ENCODE measurements at places on chromosomes 11 and 22. TPM values are rescaled to one million over a fixed set of nuclear protein-coding genes. Genes with fewer than 3 reads are reported as not detected.

DNA sequence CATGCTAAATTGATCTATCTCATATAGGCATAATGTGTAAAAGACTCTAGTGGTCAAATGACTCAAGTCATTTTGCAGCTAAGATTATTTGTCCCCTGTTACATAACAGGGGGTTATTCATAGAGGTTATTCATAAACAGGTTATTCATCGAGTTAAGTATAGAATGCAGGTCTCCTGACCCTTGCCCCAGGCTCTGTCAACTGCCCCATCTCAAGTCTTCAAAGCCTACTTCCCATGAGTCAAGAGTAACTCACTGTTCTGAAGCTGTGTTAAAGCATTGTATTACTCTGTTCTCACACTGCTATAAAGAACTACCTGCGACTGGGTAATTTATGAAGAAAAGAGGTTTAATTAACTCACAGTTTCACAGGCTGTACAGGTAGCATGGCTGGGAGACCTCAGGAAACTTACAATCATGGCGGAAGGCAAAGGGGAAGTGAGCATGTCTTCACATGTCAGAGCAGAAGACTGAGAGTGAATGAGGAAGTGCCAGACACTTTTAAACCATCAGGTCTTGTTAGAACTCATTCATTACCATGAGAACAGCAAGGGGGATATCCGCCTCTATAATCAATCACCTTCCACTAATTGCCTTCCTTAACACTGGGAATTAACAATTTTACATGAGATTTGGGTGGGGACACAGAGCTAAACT, 226.2 kb upstream of the BLID start:
- no peak for DNase-seq

DNA sequence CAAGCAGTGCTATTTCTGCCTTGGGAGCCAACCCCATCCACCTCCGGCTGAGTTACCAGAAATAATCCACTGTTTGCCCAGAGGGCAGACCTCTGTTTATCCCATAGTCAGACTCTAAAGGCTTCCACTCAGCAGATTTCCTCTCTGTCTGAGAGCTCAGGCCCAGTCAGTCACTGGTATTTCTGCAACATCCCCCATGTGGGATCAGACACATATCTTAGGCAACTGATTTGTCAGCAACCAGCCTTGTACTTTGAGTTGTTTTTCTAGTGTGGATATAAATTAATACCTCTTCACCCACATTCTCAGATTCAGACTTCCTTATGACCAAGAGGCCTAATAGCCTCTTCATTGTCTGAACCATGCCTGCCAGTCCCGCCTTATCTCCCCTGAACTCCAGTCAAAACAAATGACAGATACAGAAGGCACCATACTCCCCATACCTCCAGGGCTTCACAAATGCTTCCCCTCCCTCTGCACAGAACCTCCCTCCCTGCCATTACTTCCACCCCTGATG, 193.6 kb downstream of the FAM76B start:
- peak; percentile 56 for DNase-seq

DNA sequence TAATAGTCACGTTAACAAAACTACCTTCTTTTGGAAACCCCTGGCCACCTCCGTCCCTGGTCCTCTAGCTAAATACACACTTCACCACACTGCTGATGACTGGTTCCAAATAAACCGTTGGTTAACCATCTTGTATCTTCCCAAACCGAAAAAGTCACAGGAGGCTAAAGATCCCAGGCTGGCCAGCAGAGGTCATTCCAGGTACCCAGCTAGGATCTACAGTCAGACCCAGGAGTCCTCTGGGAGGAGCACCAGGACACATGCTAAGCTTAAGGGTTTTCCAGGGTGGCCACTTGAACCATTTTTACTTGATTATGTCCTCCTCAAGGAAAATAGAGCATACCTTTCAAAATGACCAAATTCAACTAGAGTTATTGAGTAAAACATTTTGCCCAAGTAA, 103.2 kb downstream of the ETS1 start:
- DNase-seq = no peak

DNA sequence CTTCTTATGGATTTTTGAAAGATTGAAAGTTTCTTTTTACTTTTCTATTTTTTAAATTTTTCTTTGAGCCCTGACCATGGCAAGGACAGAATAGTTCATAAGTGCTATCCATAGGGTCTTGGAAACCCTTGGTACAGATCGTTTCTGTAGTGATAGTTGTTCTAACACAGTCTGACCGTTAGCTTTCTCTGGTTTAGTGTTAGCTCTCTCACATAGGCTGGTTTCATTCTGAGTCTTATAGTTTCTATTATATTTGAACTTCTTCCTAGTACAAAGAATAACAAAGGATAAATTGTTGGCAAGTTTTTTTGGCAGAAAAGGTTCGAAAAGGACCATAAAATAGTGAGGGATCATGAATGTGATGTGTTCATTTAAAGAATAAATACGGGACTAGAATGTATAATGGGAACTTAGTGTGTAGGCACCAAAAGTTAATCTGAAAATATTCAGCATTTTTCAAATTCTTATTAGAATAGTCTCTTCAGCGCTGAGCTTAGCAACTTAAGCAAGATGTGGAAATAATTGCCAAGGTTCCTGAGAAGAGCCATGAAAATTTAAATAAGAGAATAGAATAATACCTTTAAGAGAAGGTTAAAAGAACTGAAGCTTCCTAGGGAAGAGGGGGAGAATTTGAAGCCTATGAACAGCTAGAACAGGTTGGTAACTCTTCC, 24.1 kb downstream of the FDX1 start:
- no peak for DNase-seq

DNA sequence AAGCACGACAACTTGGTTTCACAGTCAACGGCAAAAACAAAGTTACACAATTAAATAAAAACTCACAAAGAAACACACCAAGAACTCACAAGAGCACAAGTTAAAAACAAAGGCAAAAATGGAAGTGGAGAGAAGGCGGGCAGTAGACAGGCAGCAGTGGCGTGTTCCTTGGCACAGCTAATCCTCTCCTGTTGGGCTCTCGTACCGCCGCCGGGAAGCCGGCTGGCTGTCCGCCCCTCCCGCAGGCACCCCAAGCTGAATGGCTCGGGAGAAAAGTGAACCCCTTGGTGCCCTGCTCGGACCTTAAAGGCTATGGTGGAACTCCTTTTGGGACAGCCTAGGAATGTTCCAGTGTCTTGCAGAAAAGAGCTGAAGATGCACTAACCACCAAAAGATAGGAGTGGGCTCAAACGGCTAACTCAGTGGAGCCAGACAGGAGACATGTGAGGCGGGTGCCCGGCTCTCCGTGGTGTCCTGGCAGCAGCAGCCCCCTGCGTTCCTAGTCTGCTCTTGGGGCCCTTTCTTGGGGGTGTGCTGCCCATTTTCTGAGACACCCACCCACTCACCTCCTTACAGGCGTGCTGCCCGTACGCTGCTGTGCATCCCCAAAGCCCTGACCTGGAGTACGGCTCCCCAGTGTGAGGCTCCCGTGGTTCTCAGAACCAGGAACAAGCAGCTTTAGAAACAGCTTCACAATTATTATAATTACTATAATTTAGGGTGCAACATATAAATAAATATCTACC, 86.1 kb upstream of the BID start:
- DNase-seq = no peak

The RBMXL2 gene
- not detected for total RNA-seq

- no peak for DNase-seq
These were observed 391.5 kb downstream of the CADM1 start for GRCh38 chr11:115112754-115113153.

The RGL4 gene
- not detected for total RNA-seq

GRCh38 chr11:108319541-108320145, 96.8 kb downstream of the ATM start:
- DNase-seq = peak; percentile 49

DNA sequence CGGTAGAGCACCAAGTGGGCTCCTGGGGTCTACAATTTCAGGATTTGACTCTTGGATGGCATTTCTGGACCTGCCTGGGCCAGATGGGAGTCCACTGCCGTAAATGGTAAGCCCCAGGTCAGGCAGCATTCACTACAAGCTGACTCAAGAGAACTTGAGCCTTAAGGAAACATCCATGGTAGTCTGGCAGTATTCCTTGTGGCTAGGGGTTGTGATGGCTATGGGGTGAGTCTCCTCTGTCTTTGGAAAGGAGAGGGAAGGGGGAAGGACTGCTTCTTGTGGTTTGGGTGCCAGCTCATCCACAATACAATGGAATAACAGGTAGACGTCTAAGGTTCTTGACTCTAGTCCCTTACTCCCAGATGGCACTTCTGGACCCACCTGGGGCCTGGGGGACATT, 32.3 kb upstream of the POU2AF2 start:
- peak; percentile 33 for DNase-seq

The GAS2L1 gene
- 24.3 TPM for total RNA-seq

DNA sequence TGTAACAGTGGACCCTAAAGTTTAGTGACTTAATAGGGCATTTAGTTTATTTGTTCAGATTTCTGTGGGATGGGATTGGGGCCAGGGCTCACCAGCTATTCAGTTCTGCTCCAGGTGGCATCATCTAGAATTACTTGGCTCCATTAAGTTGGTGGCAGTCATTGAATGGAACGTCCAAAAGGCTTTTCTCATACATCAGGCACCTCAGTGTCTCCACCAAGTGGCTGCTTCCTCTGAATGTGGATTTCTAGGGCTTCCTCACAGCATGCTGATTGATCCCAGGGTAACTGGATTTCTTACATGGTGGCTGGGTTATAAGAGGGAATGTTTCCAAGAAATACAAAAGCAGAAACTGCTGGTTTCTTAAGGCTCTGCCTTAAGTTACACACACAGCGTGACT, 34.7 kb downstream of the USP47 start:
- no peak for DNase-seq

GRCh38 chr22:17741866-17742526, 32.3 kb downstream of the BID start:
- no peak for DNase-seq

DNA sequence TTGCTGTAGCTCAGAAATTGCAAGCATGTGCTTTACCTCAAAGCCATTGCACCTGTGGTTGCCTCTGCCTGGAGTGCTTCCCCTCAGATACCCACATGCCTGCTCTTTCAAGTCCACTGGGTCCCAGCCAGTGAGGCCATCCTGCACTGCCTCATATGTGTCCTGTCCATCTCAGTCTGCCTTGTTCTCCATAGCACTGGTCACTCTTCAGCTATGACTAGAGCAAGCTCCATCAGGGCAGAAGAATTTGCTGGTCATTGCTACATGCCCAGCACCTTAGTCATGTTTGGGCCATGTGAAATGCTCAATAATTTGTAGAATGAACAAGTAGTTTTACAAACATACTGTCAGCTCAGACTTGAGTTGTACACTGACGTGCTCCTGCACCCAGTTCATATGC, 64.4 kb upstream of the HORMAD2 start:
- DNase-seq = peak; percentile 87

The ATG2A gene
- 21.4 TPM for total RNA-seq

The OSBP2 gene
- 0.89 TPM for total RNA-seq

DNA sequence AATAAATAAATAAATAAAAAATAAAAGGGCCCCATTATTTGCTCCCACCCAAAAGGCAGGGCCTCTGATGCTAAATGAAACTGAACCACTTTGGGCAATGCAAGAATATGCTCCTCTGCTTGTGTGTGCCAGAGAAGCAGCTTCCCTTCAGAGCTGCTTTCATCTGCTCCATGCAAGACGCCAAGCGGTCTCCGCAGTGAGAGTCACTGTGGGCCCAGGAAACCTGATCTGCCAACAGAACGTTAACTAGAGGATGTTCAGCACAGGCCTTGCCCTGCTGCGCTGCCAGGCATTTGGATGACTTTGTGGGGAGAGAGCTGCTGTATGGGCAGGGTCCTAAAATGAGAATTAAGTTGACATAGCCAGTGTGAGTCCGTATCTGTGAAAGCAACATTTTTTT, 43.7 kb upstream of the APOA1 start:
- no peak for DNase-seq

The NCAM1 gene
- 17.4 TPM for total RNA-seq

GRCh38 chr11:41579546-41579945, 120.1 kb upstream of the LRRC4C start:
- no peak for DNase-seq

The SLC25A18 gene
- total RNA-seq = 0.55 TPM

DNA sequence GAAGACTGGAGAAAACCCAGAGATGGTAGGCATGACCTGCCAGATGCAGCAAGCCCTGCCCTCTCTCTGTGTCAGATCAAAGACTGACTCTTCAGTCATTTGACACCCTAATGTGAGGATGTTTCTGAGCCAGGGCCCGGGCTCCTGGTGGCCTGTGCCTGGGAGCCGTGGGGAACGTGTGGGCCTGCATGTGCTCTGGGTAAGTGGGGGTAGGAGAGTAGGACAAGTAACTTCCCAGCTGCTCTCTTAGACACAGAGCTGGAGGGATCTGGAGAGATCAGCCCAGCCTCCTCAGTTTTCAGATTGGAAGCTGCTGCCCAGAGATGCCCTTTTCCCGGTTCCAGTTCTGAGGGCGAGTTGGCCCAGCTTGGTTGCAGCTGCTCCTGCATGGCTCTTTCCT, 110.8 kb downstream of the TEAD1 start:
- DNase-seq = no peak

DNA sequence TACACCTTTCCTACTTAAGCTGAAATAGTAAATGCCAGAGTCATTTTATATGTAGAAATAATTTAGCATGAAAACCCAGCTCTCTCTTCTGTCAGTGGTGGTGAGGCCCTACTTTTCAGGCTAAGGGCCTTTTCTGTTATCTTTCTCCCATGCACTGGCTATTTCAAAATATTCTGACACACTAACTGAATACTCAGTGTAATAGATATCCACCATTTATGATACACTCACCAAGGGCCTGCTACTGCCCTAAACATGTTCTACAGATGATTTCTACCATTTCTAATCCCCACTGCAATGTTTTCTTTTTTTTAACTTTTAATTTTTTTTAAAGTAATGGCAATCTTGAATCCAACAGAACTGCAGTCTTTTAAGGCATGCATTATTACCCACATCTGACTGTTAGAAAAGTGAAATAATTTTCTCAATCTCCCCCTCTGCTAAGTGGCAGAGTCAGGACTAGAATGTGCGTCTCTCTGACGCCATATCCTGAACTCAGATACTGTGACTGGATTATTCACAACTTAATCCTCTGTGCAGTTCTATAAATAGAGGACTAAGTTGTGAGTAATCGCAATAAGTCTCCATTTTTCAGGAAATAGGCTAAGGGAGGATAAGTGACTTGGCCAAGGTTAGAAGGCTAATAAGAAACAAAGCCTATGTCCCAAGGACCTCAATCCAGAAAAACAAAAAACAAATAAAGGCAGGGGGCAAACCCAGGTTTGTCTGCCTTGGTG, 44.0 kb downstream of the GRAMD1B start:
- peak; percentile 94 for DNase-seq

GRCh38 chr11:79342686-79343085, 98.1 kb downstream of the TENM4 start:
- no peak for DNase-seq

GRCh38 chr11:7890417-7891172, 40.5 kb downstream of the OR10A6 start:
- DNase-seq = no peak

DNA sequence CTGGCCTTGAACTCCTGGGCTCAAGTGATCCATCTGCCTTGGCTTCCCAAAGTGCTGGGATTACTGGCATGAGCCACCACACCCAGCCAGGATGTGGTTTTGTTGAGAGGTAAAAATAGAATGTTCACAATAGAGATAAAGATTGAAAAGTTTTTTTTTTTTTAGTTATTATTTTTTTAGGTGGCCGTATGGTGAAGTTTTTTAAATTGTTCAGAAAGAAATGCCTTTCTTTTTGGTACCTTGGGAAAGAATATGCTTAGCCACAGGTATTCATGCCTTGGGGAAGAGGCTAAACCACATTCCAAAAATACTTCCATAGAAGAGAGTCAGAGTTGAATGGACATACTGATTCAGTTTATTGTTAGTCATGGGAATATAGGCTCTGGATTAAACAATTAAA, 143.4 kb downstream of the C11orf91 start:
- peak; percentile 95 for DNase-seq

All from astrocyte (in vitro differentiated cells and primary cell).